Right kidney (tissue), 9 donors: ENCODE measurements at places on chromosomes 12 and 14.
A peak's percentile ranks its signal among the peaks of the same experiment; 100 is the strongest.

DNA sequence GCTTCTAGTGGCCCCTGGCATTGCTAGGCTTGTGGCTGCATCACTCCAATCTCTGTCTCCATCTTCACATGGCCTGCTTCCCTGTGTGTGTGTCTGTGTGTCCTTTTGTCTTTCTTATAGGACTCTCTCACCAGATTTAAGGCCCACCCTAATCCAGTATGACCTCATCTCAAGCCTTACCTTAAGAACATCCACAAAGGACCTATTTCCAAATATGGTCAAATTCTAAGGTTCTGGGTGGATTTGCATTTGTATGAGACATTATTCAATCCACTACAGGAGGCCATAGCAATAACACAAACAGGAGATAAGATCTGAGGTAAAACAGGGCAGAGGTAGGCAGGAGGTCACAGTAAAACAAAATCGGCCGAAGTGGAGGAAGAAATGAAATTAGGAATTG, 375.9 kb downstream of the BTG1 start:
- DNase-seq = no peak

- DNase-seq = no peak
Measured at GRCh38 chr14:105385698-105386365, 12.5 kb upstream of the TEX22 start.

GRCh38 chr12:131131077-131131807, 177.5 kb downstream of the ADGRD1 start:
- DNase-seq = no peak

GRCh38 chr14:68666236-68666635, 126.6 kb downstream of the ZFP36L1 start:
- DNase-seq = peak; percentile 6

- DNase-seq = no peak
Measured at GRCh38 chr14:32011225-32011624, 65.9 kb upstream of the ARHGAP5 start.

GRCh38 chr14:67766035-67766680, 50.2 kb downstream of the ZFYVE26 start:
- DNase-seq = no peak

- DNase-seq = no peak
Measured at GRCh38 chr14:89466484-89466883, 49.5 kb upstream of the FOXN3 start.

DNA sequence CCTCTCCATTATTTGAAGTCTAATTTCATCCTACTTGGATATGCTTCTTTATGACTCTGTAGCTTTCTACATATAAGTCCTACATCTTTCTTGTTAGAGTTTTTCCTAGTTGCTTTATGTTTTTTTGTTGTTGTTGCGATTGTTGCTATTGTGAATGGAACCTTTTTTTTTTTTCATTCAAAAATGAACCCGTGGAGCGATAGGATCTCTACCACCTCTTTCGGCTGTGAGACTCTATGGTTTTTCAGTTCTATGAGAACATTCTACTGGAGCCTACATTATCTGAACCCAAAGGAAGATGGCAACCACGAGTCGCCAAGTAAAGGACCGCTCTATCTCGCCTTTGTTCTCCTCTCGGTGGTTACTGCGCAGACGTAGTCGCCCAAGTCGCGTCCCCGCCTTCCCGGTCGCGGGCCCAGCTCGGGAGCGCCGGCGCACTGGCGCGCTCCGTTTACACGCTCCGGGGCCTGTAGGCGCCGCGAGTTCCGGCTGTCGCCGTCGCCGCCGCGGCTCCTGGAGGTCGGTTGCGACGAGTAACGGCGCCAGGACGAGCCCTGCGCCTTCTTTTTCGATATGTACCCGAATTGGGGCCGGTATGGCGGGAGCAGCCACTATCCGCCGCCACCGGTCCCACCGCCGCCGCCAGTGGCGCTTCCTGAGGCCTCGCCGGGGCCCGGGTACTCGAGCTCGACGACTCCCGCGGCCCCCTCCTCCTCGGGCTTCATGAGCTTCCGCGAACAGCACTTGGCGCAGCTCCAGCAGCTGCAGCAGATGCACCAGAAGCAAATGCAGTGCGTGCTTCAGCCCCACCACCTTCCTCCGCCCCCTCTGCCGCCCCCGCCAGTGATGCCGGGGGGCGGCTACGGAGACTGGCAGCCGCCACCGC, at the start of gene YLPM1:
Gene YLPM1 (plus strand): TSS at position 400 of the 886 bp plus-strand sequence. CDS start 174 bp downstream, at position 574.
- peak; percentile 95 for DNase-seq

DNA sequence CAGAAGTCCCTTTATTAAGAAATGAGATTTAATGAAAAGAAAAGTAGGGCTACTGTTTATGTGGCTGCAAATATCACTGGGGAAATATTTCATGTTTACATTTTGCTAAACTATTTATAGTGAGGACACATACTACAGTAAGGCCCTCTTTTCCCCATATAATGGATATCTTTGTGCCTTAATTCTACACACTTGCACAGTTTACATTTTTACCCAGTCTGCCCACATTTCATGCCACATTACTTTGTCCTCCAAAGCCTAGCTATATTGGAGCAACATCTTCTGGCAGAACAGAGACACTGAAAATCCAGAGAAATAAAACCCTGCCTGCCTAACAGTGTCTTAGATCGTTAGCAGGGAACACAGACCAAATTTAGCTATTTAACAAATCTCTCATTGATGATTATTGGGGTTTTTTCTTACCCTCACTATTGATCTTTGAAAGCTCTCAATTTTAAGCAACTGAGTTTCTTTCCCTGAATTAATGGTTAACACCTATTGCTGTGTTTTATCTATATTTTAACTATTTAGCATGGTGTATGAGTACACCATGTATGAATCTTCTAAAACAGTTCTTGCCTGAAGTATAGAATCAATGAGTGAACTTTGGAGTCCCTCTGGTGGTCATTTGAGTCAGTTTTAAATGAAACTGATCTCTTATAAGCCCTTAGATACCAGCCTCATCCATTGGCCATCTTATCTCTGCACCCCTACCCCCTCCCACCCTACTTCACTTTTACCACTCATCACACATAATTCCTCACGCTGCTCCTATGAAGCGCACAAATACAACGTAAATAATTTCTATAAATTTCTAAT, 170.2 kb downstream of the BCAT1 start:
- no peak for DNase-seq

DNA sequence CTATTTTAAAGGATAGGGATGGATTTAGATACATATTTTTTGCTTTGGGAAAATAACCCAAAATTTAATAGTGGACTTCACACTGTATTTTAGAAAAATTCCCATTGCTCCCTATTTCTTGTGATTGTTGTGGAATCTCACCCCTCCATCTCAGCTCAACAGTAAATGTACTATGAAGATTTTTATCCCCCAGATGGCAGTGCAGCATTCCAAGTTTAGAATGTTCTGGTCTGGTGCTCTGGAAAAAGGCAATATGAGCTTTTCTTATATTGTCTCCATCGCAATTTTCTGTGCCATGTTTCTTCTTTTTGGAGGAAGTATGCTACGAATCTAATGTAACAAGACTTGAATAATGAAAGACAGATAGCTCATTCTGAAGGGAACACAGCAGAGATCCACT, 471.7 kb upstream of the SYT1 start:
- no peak for DNase-seq

GRCh38 chr14:20671597-20672283, 12.6 kb upstream of the RNASE4 start:
- no peak for DNase-seq

DNA sequence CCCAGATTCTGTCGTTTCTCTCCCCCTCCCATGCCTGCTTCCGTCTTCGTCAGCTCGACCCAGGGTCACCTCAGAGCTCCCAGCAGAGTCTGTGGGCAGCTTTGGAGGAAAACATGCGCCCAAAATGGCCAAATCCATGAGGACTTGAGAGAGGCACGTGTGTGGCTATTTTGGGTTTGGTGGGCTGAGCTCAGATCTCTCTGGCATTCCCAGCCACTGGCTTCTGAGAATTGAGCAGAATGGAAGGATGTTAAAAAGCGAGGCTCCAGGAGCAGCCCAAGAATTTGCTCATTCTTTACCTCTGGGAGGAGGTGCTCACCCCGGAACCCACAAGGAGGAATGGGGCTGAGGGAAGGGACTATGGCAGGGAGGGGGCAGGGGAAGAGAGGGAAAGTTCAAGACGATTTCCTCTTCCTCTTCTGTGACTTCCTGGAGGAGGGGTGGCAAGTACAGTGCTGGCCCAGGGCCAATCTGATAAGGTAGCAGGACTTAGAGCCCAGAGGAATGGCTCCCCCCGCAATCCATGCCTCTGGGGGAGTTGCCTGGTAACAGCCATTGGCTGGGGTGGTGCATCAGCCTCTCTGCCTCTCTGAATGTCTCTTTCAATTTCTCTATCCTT, 20.1 kb downstream of the TSPAN9 start:
- no peak for DNase-seq

DNA sequence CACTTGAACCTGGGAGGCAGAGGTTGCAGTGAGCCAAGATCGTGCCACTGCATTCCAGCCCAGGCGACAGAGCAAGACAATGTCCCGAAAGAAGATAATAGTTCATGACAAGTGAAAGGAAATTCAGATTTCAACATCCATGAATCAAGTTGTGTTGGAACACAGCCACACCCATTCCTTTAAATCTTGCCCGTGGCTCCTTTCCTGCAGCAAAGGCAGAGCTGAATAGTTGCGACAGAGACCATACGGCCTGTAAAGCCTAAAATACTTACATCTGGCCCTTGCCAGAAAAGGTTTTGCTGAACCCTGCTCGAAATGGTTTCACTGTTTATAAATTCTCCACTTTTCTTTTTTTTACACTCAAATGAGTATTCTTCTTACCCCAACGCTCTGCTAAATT, 17.7 kb upstream of the ITPK1 start:
- DNase-seq = no peak

- no peak for DNase-seq
Measured at GRCh38 chr12:101305226-101305779, 25.4 kb downstream of the UTP20 start.

DNA sequence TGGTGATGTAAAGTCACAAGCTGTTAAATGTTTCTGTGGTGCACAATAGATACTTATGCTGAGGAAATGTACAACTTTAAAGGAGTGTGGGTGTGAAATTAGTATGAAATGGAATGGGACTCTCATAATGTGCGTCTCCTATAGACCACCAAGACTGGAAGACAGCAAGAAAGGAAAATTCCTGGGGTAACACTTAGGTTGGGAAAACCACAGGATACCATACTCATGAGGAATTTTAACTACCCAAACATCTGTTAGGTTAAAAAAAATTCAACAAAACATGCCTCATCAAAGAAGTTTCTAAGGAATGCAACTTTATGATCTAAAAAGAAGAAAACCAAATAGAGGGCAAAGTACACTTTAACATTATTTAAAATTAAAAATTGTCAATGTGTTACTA, 113.7 kb upstream of the MYF6 start:
- DNase-seq = no peak

DNA sequence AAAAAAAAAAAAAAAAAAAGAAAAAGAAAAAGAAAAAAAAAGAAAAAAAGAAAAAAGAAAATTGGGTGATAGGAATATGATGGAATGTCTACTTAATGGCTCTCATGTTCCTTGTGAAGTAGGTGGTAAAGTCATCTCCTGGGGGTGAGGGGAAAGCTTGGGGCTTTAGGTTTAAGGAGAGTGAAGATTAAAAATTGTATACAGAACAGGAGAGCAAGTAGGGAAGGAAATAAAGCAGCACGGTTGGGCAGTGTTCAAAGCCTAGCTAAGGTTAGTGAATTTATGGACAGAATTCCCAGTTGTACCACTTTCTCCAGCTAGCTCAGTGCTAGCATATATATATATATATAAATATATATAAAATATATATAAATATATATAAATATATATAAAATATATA, 40.0 kb upstream of the SLC2A13 start:
- no peak for DNase-seq

- DNase-seq = no peak
Measured at GRCh38 chr12:70763666-70764065, 126.4 kb upstream of the PTPRB start.

GRCh38 chr12:43550831-43551271, 1.2 kb downstream of the ADAMTS20 start:
- peak; percentile 56 for DNase-seq

DNA sequence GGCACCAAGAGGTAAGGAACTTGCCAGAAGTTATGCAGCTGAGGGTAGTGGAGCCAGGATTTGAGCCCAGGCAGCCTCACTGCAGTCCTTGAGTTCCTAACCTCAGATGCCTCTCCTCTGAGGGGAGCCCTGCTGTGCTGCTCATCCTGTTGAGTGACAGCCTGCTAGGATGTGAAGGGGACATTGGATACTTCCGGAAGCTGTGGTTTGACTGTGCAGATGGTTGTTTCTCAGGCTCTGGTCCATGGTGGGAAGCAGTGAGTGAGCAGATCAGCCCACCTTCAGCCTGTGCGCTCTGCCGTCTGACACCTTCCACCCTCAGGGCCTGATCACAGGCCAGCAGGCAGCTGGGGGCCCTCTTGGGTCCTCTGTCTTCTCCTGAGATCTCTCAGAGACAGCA, 253.2 kb downstream of the CACNA1C start:
- DNase-seq = no peak

- DNase-seq = no peak
Measured at GRCh38 chr14:23126548-23127278, 7.7 kb upstream of the CEBPE start.

- DNase-seq = no peak
Measured at GRCh38 chr12:68350753-68351152, 18.6 kb upstream of the MDM1 start.

GRCh38 chr12:51070004-51070403, 13.4 kb downstream of the CSRNP2 start:
- DNase-seq = no peak

DNA sequence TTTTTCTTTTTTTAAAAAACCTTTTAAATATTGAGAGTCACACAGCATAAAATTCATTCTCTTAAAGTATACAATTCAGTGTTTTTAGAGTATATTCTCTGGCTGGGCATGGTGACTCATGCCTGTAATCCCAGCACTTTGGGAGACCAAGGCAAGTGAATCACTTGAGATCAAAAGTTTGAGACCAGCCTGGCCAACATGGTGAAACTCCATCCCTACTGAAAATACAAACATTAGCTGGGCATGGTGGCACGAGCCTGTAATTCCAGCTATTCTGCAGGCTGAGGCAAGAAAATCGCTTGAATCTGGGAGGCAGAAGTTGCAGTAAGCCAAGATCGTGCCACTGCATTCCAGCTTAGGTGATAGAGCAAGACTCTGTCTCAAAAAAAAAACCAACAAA, 68.4 kb upstream of the BCAT1 start:
- no peak for DNase-seq

DNA sequence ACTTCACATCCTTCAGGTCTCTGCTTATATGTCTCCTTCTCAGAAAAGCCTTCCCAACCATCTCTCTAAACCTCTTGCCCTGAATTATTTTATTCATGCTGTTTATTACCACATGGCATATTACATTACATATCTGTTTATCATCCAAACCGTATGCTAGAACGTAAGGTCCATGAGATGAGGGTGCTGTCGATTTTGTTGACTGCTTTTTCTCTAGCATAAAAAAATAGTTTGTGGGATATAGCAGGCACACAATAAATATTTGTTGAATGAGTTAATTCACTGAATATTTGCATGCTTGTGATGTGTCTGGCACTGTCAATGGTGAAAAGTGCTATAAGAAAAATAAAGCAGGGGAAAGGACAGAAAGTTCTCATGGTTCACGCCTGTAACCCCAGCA, 22.9 kb downstream of the SAMD4A start:
- DNase-seq = no peak

GRCh38 chr12:125836647-125837046, 771.4 kb downstream of the AACS start:
- DNase-seq = no peak
